LHCN-M2 (cell line): ENCODE measurements at places on chromosomes 4 and X.
A peak's percentile ranks its signal among the peaks of the same experiment; 100 is the strongest.

DNA sequence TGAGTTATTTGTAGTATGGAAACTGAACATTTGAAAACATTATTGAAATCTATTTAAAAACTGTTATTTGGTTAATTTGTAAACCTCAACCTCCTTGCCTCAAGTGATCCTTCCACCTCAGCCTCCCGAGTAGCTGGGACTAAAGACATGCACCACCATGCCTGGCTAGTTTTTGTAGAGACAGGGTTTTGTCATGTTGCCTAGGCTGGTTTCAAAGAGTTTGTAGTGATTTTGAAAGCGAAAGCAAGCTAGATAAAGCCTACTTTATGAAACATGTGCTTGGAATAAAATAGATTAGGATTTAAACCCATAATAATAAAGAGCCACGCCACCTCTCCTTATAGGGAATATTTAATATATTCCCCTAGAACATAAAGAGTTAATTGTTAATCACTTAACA is 23.5 kb downstream of the ARSJ start:
- no peak for DNase-seq

DNA sequence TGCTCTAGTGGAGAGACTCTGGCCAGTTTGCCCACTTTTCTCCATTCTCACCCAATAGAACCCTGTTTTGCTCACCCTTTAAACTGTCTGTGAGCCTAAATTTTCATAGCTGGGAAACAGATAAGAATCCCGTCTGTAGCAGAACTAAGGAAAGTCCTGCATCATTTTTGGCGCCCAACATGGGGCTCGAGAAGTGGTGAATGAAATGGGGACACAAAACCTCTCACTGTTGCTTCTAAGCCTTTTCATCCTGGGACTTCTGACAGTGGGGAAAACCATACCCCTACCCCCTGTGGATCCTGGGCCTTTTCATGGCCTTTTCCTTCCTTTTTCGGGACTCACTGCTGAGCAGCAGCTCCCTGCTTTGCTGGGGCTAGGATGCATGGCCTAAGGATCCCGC is 189.9 kb downstream of the INPP4B start:
- DNase-seq, result peak; percentile 49

DNA sequence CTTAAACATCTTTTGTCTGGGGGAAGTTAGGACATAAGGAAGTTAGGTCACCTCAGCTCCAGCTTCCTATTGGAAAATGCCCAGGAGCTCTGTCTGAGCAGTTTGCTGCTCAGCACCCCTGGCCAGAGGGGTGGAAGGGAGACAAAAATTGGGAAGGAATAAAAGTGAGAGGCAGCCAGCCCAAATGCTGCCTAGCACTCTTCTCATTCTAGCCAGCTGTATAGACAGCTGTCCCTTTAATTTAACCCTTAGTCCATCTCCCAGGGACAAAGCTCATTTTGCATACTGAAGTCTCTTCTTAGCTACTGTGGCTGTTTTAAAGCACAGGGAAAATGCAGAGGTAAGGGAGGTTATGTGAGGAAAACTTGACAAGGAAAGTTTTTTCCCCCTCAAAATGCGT is 89.5 kb upstream of the CITED1 start:
- DNase-seq, result peak; percentile 10

DNA sequence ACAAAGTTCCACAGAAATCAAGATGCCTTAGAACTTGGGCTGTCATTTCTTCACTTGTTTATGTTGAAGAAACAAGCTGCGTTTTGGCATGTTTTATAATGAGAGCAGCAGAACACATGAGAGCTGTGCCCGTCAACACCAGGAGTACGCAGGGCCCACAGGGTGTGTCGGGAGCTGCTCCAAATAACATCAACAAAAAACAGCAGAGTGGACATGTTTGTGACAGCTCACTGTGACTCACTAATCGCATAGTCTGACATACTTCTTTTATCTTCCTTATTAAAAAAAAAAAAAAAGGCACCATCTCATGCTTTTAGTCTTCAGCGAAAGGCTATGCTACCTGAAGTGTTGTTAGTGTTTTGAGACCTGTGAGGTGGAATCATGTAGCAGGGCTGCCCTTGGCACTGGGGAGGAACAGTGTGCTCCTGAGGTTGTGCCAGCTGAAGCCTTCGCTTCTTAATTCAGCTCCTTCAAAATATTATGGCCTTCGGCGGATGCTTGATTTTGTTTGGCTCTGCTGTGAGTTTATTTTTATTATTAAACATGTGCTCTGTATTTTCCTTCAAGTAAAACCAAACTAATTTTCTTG is 32.8 kb downstream of the FHDC1 start:
- DNase-seq, result peak; percentile 65

- DNase-seq, result peak; percentile 2
Measured at GRCh38 chrX:120310861-120311726, at the start of gene TMEM255A. Gene TMEM255A (minus strand): TSS chrX:120311461. CDS start chrX:120311309, 152 bp downstream.

DNA sequence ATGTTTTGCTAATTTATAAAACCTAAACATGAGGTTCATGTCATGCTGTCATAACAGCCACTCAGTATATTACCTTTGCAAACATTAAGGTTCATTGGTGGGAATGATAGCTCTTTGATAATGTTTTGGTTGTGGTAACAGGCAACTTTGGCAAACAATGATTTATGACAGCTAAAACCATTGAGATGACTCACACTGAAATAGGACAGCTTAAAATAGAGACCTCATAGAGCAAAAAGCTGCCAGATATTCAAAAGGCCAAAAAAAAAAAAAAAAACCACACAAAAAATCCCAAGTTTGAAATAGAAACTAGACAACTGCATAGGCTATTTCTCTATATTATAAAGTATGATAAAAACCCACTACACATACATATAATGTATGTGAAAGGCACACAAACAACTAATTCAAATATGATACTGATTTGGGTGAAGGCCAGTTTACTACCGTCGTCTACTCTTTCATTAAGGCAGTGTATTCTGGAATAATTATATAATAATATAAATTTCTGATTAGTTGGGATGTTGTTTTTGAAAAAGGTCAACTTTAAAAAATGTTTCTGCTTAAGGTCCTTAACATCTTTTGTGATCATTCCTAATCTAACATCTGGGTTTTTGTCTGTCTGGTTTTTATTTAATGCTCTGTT is 646.0 kb upstream of the PITX2 start:
- DNase-seq, result peak; percentile 73

DNA sequence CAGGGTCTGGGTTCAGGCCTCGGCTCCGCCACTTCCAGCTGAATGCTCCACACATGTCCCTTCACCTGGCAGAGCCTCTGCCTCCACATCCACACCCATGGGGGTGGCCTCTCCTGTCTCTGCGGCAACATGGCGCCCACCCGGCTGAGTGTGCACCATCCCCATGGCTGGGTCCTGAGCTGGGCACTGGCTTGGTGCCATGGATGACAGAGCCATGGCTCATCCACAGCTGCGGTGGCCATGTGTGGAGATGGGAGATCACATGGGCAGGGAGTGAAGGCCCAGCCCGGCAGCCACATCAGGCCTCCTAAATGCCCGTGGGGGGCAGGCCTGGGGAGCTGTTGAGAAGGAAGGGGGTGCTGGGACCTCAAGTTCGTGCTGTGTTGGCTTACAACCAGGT is 213.7 kb downstream of the AFAP1 start:
- peak; percentile 92 for DNase-seq

- no peak for DNase-seq
Measured at GRCh38 chrX:421646-422391, 35.1 kb upstream of the PPP2R3B start.

DNA sequence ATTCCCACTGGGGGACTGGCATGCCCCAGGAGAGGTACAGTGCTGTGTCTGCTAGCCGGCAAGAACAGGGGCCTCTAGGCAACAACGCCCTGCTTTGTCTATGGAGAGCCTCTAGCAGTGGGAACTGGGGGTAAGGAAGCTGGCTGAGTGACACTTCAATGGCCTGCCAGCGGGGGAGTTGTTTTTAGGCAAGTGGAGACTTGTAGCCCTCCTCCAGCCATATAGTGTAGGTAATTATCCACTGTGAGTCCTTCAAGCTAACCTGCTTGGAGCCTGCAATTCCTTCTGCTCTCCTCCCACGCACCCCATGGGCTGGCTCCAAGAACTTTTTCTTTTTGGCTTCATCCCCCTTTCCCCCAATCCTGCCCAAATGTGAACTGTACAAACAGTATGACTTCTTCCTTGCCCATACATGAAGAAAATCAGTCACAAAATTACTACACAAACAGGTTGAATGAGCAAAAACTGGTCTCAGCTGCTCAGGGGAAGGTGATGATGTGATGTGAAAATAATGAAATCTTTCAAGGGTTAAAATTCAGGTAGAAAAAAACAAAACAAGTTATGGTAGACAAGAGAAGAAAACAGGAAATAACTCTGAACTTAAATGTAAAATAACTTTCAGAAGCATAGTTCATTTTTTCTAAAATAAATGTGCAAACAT is 33.1 kb downstream of the LEF1 start:
- no peak for DNase-seq

DNA sequence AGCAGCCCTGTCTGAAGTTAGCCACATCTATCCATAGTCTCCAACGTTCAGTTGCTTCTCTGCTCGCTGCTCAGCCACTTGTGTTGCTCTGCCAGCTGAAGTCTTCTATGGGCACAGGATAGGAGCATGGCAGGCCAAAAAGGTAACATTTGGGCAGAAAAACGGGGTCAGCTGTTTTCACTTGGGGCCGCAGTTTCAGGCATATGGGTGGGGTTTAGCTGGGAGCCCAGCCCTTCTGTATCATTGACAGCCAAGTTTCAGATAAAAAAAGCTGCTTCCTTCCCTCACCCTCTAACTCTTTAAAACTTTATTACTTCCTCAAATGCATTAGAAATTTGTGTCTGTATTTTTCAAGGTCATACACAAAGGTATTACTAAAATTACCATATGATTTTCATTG is 18.4 kb upstream of the MANBA start:
- DNase-seq, result no peak

DNA sequence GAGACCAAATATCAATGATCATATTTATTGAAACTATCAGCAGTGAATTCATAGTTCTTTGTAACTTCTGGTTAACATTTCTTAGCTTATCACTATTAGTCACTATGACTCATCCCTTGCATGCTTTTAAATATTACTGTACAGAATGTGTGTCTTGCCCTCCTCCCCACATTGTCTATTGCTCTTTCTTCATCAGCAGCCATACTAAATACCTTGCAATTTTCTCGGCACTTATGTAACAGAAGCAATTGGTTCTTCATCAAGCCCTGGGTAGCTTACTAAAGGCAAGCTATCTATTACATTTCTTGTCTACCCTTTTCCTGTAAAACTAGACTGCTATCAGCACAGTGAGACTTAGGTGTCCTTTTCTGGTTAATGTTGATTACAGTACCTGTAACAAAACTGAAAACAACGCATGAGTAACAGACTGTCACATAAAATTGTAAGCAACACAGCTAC is 8.2 kb downstream of the KLHL4 start:
- peak; percentile 74 for DNase-seq

DNA sequence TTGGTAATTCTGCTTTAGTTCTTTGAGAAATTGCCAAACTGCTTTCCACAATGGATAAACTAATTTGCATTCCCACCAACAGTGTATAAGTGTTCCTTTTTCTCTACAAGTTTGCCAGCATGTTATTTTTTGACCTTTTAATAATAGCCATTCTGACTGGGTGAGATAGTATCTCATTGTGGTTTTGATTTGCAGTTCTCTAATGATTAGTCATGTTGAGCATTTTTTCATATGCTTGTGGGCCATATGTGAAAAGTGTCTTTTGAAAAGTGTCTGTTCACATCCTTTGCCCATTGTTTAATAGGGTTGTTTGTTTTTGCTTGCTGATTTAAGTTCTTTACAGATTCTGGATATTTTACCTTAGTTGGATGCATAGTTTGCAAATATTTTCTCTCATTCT is 25.9 kb downstream of the ENPEP start:
- DNase-seq, result peak; percentile 52

GRCh38 chr4:15118292-15118691 is 116.0 kb downstream of the CPEB2 start:
- no peak for DNase-seq

DNA sequence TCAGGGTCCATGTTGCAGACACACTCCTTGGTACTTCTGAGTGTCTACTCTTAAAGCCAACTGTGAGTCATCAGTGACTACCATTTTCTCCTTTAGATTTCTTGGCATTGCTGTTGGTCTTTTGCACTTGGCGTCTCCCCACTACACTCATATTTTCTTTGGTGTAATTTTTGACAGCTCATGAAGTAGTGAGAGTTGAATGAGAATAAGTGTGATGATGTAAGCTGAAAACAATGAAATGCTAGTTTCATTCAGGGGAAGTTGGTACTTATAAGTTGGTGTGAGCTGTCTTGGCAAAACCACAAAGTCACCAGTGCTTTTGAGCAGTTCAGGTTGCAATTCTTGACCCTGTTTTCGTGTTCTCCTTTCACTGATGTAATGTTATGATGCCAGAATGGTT is 142.9 kb upstream of the ARX start:
- DNase-seq, result peak; percentile 36

DNA sequence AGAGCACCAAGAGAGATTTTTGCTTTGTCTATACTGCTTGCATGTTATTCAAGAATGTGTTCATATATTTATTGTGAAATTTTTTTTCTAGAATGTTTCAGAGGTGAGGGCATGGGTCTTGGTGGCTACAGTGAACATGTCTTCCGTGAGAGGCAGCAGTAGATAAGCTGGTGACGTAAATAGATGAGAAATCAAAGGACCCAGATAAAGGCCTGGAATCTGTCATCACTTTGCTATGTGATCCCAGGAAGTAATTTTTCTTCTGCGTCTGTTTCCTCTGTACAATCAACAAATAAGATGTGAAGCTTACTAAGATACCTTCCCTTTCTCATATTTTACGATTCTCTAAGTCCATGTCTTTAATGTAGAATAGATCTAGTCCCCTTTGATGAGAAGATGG is 129.1 kb downstream of the COL4A6 start:
- no peak for DNase-seq

DNA sequence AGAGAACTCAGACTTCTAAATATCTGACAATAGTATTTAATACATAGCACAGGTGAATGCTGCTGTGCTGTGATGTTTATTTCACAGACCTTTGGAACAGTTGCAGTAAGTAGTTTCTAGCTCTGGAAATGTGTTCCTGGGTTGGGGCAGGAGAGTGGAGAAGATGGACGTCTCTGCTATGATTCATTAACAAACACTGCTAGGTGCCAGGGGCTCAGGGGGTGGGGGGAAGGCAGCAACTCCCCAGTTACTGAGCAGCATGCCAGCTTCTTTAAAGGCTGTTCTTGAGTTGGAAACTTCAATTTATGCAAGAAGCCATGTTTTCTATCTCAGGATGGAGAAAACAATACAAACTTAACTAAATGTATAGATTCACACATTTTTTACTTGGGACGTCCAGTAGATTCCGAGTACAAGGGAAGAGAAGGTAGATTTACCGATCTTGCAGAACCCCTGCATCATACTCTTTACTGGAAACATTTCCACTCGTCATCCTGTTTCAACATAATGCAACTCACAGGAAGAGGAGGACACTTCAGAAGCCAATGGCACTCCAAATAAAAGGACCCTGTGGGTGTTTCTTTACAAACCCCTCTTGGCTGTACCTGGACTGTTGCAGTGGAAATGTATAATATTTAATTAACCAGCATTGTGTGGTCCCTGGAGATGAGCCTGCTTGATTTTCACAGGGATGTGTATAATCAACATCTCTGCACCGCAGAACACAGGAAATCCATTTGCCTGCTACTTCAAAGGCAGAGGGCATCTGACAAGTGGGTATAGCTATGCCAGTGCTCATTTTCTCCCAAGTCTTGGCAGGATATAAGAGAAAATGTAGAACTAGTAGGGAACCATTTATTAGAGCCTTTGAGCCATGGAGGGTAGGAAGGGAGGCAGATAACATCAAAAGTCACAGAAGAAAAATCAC is 171.4 kb downstream of the SH3KBP1 start:
- no peak for DNase-seq
